Type B pancreatic cell (in vitro differentiated cells): ENCODE measurements at places on chromosomes 12 and 14. TPM values are rescaled to one million over a fixed set of nuclear protein-coding genes. Genes with fewer than 3 reads are reported as not detected.

Gene PSMC1
- total RNA-seq = 95.7 and 109 TPM in 2 replicates

Gene NRL
- total RNA-seq = 1.3 and 1.8 TPM in 2 replicates

Gene KRT80
- total RNA-seq = 23.1 and 65.1 TPM in 2 replicates

GRCh38 chr12:122917507-122918121 lies 21.7 kb upstream of the VPS37B start:
- no peak for DNase-seq
- H3K4me3 ChIP-seq = no peak overlapping the region
- peaks cover 3% of the 10 kb centered on the region for H3K4me1 ChIP-seq

- H3K36me3 ChIP-seq = peaks cover 16% of the 10 kb centered on the region
- H3K4me1 ChIP-seq = peaks cover 58% of the 10 kb centered on the region
- no peak for DNase-seq
These were observed 1.6 kb downstream of the MSI1 start for GRCh38 chr12:120367233-120367923.

- H3K27me3 ChIP-seq = peaks cover 26% of the 10 kb centered on the region
- no peak for DNase-seq
- H3K27ac ChIP-seq = peak overlapping the region; percentile 81
These were observed 23.4 kb downstream of the SYNDIG1L start for GRCh38 chr14:74402401-74403251.

DNA sequence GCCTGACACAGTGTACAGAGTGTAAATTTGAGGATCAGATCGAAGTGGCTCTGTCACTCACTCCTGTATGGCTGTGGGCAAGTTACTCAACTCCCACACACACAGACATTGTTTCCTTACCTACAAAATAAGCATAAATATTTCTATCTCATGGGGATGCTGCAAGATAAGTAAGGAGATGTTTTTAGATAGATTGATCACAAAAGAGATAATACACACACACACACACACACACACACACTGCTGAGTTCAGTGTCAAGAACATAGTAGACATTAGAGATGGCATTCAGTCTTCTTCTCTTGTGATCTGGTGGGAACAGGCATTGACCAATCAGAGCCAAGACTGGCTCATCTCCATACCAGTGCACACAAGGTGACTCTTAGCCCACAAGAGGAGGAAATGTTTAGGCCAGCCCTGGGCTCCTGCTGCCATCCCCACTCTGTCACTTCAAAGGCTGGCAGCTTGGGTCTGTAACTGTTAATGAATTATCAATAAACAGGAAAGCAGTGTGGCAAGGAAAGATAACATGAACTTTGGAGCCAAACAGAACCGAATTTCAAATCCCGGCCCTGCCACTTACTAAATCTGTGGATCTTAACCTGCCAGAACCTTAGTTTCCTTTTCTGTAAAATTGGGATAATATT lies 3.4 kb upstream of the RNASE8 start:
- peaks cover 27% of the 10 kb centered on the region for H3K4me1 ChIP-seq
- H3K36me3 ChIP-seq = no peaks in the 10 kb centered on the region
- no peak for DNase-seq
- no peak overlapping the region for H3K4me3 ChIP-seq
- H3K27ac ChIP-seq = peak overlapping the region; percentile 36

GRCh38 chr12:40158592-40159111 lies 52.8 kb upstream of the SLC2A13 start:
- peaks cover 3% of the 10 kb centered on the region for H3K4me1 ChIP-seq
- no peaks in the 10 kb centered on the region for H3K36me3 ChIP-seq
- no peak overlapping the region for H3K27ac ChIP-seq

DNA sequence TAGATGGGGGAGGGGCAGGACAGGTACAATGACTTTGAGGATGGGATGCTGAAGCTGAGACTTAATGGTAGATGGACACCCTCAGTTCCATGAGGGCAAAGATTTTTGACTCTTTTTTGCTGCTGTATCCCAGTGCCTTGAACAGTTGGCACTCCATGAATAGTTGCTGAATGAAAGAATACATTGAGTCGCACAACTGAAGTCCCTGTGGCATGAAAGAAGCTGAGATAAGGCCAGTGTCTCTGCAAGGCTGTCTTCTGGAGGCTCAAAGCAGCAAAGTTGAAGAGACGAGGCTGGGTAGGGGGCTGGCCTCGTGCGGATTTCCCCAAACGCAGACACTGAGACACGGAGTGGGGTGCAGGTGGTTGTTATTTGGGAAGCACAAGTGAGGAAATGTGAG lies 179.3 kb downstream of the ADCK1 start:
- DNase-seq = peak; percentile 6
- peaks cover 10% of the 10 kb centered on the region for H3K4me1 ChIP-seq
- H3K27me3 ChIP-seq = peaks cover 38% of the 10 kb centered on the region
